NCI-H226 (cell line): ENCODE measurements at places on chromosomes 7 and 10.
A peak's percentile ranks its signal among the peaks of the same experiment; 100 is the strongest.

DNA sequence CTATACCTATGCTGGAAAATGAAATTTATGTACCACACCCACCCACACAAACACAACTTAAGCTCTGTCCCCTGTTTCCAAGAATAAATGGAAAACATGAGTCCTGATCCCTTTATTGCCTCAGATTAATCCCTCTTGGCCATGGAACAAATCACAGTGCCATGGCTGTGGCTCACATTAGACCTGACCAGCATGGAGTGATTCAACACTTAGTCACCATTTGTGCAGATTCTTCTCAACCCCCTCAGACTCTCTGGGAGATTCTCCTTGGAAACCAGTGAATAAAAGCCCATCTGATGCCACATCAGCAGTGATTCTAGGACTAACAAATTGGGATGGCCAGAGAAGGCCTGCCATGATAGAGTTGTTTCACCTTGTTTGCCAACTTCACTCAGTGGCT lies 204.4 kb upstream of the TMEM72 start:
- DNase-seq, result no peak

GRCh38 chr10:78255214-78255613 lies 221.6 kb downstream of the RPS24 start:
- no peak for DNase-seq

- DNase-seq, result peak; percentile 52
Observed at GRCh38 chr7:141533149-141533949, 17.9 kb upstream of the AGK start.

- DNase-seq, result no peak
Observed at GRCh38 chr7:1127001-1127400, 33.0 kb downstream of the ZFAND2A start.

DNA sequence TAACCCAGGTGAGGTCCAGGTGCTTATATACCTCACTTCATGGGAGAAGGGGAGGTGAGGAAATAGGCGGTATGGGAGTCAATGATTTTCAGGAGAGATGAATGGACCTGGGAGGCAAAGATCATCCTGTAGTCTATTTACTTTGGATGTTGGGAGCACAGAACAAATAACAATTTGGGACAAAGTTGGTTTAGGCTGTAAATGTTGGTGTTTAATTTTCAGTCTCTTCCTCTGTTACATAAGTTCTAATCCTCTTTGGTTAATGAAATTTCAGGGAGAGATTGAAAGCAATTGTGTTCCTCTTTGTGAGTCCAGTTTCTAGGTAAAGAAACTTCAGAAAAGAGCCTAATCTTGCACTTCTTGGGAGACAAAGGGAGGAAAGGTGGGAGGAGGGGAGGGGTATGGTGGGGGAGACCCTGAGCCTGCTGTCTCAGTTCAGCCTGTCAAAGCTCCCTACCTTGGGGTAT lies 46.9 kb downstream of the AKR1C4 start:
- DNase-seq, result no peak

DNA sequence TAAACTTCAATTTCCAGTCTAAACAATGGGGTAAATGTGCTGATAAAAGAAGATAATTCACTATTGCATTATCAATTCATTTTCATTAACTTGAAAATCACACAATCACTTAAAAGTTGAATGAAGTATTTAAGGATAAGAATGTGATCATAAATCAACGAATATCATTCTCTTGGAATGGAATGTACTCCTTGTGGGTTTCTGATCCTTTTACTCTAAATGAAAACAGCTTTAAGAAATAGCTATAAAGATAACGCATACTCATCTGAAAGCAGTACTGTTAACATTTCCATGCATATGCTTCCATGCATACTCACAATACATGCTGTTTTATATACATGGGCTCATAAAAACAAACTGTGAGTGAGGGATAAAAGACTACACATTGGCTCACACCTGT lies 108.8 kb downstream of the ATE1 start:
- no peak for DNase-seq

DNA sequence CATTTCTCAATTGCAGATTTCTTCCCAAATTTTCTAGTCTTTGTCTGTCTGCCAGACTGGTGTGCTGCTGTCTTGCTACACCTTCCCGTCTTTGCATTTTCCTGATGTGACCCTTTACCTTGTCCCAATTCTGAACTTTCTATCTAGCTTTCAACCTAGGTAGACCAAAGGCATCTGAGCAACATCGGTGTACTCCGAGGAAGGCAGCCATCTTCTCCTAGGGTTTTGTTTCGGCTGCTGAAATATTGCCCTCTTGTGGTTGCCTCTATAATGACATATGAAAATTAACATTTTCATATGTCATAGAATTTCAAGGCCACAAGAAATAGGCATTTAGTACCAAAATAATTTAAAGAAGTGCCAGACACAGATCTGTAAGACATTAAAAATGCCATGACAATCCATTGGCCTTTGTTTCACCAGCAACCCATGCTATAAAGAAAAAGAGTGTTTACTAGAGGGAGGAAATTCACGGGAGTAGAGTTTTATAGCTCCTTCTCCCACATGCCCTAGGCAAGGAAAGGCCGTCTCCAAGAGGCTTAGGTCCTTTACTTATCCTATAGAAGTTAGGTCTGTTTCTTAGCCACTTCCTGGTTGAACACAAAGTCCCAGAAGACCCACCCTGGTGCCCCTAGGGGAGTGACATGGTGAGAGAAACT lies 23.4 kb downstream of the OR9A2 start:
- peak; percentile 26 for DNase-seq

- DNase-seq, result peak; percentile 83
Observed at GRCh38 chr7:80145780-80146422, 11.3 kb downstream of the GNAI1 start.

DNA sequence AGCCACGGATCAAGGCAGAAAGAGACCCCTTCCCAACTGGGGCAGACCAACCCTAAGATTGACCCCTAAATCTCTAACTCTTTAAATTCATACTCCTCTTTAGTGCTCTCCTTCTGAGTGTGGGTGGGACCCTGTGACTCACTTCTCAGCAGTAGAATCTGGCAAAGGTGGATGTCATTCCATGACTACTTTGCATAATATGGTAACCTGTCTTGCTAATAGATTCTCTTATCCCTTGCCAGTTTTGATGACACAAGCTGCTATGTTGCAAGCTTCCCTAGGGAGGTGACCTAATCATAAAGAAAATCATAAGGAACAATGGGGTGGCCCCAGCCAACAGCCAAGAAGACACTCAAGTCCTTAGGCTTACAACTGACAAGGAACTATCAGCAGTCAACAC lies 155.4 kb upstream of the VWC2 start:
- DNase-seq, result no peak

DNA sequence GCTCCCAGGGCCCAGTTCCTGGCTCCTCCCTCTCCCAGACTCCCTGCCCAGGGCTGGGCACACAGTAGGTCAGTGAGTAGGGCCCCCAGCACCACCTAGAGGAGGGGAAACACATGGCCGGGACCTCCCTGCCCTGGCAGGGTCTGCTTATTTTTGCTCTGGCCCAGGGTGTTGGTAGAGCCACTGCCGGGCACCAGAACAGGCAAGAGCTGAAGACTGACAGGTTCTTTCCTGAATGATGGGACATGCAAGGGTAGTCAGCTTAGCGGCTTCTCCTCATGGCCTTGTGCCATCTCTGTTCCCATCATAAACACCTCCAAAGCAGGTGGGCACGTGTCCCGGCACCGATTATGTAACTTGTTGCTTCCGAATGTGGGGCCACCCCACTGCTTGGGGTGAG lies 86.5 kb downstream of the NEURL1 start:
- DNase-seq, result no peak

DNA sequence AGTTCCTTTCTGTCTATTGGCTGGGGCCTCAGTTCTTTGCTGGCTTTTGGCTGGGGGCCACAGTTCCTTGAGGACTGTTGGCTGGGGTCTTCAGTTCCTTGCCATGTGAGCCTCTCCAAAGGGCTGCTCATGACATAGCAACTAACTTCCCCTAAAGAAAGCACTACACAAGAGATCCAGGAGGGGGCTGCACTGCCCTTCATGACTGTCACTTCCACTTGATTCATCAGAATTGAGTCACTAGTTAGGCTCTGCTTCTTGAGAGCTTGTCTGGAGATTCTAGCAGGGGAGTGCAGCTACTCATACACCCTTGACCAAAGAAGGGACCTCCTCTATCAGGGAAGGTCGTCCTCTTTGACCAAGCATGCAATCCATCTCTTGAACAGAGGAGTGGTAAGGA lies 38.0 kb upstream of the MKX start:
- DNase-seq, result peak; percentile 29

GRCh38 chr7:135454060-135454459 lies 55.8 kb downstream of the CNOT4 start:
- no peak for DNase-seq

GRCh38 chr7:78542541-78542940 lies 744.0 kb downstream of the PHTF2 start:
- DNase-seq, result no peak

- no peak for DNase-seq
Observed at GRCh38 chr7:27159266-27160144, 3.0 kb upstream of the HOXA7 start.

DNA sequence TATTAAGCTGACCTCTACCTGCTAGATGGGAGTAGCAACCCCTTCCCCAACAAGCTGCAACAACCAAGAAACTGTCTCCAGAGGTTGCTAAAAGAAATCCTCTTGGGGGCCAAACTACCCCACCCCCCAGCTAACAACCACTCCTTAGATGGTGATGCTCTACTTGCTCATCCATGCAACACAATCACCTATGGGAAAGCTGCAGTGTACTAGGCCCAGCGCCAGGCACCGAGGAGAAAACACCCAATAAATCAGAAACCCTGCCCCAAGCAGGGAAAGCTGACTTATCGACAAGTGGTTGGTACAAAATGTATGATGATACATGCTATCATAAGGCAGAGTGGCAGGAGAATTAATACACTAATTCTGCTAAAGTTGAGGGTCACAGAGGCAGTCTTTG lies 17.3 kb downstream of the SLC25A13 start:
- peak; percentile 44 for DNase-seq
